ENCODE measurements at places on chromosomes 6 and 20. TPM values are rescaled to one million over a fixed set of nuclear protein-coding genes. Genes with fewer than 3 reads are reported as not detected.
A peak's percentile ranks its signal among the peaks of the same experiment; 100 is the strongest.

DNA sequence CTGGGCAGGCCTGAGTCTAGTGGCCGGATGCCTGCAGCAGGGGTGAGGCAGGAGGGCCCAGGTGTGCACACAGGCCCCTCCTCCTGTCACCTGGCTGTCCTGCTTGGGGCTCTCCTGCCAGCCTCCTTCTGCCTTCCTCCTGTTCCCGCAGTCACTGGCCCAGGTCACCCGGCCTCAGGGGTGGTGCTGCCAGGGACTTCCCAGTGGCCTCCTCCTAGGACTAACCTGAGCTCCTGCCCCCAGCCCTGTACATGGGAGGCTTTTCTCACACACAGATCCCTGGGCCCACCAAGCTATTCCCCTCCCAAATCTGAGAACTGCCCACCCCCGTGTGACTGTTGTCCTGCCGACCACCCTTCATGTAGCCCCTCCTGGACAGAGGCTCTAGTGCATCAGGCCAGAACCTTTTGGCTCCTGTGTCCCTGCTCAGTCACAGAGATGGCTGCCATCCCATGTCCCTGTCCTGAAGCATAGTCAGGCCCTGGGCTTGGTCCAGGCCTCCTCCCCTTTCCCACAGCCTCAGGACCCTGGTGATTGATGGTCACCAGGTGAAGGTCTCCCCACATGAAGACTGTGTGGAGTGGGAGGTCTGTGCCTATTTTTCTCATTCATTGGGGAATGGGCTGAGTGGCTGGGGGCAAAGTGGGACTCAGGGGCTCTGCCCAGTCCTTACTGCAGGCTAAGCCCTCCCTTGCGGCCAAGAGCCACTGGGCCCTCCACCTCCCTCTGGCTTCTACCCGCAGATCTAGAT lies 1.1 kb upstream of the ULBP1 start:
- no peak for DNase-seq

DNA sequence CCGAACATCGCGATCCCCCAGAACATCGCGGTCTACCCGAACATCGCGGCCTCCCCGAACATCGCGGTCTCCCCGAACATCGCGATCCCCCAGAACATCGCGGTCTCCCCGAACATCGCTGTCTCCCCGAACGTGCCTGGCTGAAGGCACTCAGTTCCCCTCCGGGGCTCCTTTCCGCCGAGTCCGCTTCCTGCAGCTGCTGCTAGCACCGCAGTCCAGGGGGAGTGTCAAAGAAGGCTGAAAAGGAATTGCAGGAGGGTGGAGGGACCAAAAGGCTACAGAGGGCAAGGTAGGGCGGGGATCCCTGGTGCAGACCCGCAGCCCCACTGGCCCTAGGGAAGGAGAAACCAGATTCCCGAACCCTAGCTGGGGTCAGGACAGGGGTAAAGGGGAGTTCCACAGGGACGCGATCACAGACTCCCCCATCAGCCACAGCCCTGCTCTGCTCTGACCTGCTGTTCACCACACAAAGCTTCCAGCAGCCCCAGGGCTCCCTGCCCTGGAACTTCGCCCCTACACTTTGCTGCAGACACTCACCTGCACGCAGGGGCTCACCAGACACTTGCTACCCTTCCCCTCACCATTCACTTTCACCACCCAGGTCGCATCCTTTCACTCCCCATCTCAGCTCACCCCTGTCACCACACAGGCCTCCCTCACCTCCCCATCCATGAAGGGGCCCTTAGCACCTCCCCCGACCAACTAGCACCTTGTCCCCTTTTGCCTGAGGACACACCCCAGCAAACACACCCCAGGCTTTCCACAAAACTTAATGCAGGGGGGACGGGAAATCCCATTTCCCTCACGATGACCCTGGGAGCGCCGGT lies 1.7 kb downstream of the ULBP1 start:
- peak; percentile 37 for DNase-seq

- DNase-seq = no peak
These were observed 414 bp downstream of the TGM2 start for GRCh38 chr20:38164624-38165088.

GRCh38 chr20:8045946-8046345 lies 26.4 kb upstream of the TMX4 start:
- no peak for DNase-seq

DNA sequence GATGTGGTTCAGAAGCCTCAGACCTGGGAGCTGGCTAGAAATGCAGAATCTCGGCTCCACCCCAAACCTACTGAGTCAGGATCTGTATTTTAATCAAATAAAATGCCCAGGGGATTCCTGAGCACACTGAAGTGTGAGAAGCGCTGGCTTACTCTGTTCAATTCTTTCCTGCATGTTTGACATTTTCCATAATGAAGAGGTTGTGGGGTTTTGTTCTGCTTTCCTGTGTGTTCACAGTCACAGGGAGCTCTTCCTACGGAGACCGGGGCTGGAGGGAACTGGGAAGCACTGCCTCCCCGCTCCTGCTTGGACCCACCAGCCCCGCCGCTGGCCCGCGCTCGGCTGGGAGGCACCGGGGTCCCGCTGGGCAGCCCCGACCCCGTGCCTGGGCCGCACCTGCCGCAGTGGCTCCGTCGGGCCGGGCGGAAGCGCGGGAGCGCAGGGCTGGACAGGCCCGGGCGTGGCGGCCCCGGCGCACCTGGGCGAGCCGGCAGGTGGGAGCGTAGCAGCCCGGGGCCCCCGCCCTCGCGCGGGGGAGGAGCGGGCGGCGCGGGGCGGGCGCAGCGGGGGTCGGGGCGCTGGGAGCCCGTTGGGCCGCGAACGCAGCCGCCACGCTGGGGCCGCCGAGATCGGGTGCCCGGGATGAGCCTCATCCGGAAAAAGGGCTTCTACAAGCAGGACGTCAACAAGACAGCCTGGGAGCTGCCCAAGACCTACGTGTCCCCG lies at the start of gene MAPK13:
MAPK13 (plus strand) TSS at position 573 of the 726 bp plus-strand sequence; CDS start at position 643, 70 bp downstream.
- no peak for DNase-seq

GRCh38 chr20:4130404-4131189 lies 115.2 kb upstream of the RNF24 start:
- DNase-seq = peak; percentile 62

GRCh38 chr6:111573892-111574797 lies 31.5 kb downstream of the TRAF3IP2 start:
- DNase-seq = no peak

GRCh38 chr6:170075659-170076223 lies 215.1 kb downstream of the DLL1 start:
- no peak for DNase-seq

The RPRD1B gene
- total RNA-seq = 32.4 TPM

Data from activated CD8-positive, alpha-beta T cell treated with anti-CD3 and anti-CD28 coated beads, Interleukin-2, amount 10 ng/mL, durations not matched to agents 7 days and 5 days (primary cell).